ENCODE measurements at places on chromosomes 7 and 10.

GRCh38 chr10:9158675-9159074 lies 1104.2 kb downstream of the GATA3 start:
- no peaks in the 10 kb centered on the region for H3K27me3 ChIP-seq
- DNase-seq, result no peak
- H3K36me3 ChIP-seq, result no peaks in the 10 kb centered on the region
- H3K27ac ChIP-seq, result no peak overlapping the region
- no peak overlapping the region for H3K4me3 ChIP-seq

DNA sequence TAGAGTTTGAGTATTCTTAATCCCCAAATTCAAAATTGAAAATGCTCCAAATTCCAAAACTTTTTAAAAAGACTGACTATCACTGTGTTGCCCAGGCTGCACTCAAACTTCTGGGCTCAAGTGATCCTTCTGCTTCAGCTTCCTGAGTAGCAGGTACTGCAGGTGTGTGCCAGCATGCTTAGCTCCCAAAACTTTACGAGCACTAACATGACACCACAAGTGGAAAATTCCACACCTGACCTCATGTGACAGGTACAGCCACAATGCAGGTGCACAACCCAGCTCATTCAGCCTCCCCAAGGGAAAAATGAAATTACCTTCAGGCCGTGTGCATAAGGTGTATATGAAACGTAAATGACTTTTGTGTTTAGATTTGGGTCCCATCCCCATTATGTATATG lies 16.5 kb downstream of the CDC123 start:
- no peak overlapping the region for H3K4me3 ChIP-seq
- no peak for DNase-seq
- H3K36me3 ChIP-seq, result peaks cover 64% of the 10 kb centered on the region
- H3K27me3 ChIP-seq, result no peaks in the 10 kb centered on the region
- no peak overlapping the region for H3K27ac ChIP-seq

GRCh38 chr7:28490831-28491230 lies 78.5 kb downstream of the CREB5 start:
- no peak overlapping the region for H3K27ac ChIP-seq
- DNase-seq, result no peak
- H3K4me3 ChIP-seq, result no peak overlapping the region

GRCh38 chr7:128004623-128005022 lies 26.6 kb downstream of the LRRC4 start:
- H3K27ac ChIP-seq, result no peak overlapping the region
- H3K27me3 ChIP-seq, result no peaks in the 10 kb centered on the region
- no peak overlapping the region for H3K4me3 ChIP-seq
- peaks cover 13% of the 10 kb centered on the region for H3K36me3 ChIP-seq

Data from tibial nerve (tissue), 4 donors.